ENCODE measurements at places on chromosomes 1 and 21.
A peak's percentile ranks its signal among the peaks of the same experiment; 100 is the strongest.

- no peak for DNase-seq
Observed at GRCh38 chr1:201713086-201713810, 115.7 kb upstream of the IPO9 start.

GRCh38 chr1:229091721-229092136, 179.2 kb upstream of the RAB4A start:
- no peak for DNase-seq

- DNase-seq = peak; percentile 74
Observed at GRCh38 chr1:31154632-31155215, 85.0 kb downstream of the NKAIN1 start.

- DNase-seq = peak; percentile 72
Observed at GRCh38 chr1:234730770-234731568, 121.0 kb upstream of the IRF2BP2 start.

DNA sequence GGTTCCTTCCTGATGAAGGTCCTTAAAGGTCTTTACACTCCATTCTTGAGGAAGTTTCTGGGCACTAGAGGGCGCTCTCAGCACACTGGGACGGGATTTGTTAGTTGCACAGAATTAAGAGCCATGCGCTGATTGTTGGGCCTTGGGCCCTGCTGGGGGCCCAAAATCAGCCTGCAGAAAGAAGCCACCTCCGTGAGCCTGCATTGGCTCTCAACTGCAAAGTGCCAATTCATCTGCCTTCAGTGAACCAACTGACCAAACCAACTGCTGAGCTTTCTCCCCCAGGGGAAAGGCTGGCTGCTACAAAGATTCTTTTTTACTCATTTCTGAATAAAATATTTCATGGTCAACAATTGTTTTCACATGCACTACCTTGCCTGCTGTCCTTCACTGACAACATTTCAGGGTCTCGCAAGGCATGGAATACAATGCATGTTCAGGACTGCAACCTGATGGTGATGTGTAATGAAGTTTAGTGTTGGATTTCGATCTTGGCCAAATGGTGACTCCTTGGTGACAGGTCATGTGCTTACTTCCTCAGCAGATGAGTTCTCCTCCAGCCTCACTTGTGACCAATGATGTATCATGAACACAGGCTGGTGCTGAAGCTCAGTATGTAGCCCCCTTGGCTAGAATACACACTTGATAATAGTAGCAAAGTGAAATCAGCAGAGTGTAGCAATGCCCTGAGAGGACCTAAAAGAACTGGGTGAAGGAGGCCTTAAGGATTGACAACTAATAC, 45.7 kb upstream of the PRDX6 start:
- peak; percentile 87 for DNase-seq

GRCh38 chr1:218429301-218429700, 84.2 kb downstream of the TGFB2 start:
- DNase-seq = no peak

GRCh38 chr1:203629507-203630082, 3.0 kb downstream of the ATP2B4 start:
- peak; percentile 57 for DNase-seq

DNA sequence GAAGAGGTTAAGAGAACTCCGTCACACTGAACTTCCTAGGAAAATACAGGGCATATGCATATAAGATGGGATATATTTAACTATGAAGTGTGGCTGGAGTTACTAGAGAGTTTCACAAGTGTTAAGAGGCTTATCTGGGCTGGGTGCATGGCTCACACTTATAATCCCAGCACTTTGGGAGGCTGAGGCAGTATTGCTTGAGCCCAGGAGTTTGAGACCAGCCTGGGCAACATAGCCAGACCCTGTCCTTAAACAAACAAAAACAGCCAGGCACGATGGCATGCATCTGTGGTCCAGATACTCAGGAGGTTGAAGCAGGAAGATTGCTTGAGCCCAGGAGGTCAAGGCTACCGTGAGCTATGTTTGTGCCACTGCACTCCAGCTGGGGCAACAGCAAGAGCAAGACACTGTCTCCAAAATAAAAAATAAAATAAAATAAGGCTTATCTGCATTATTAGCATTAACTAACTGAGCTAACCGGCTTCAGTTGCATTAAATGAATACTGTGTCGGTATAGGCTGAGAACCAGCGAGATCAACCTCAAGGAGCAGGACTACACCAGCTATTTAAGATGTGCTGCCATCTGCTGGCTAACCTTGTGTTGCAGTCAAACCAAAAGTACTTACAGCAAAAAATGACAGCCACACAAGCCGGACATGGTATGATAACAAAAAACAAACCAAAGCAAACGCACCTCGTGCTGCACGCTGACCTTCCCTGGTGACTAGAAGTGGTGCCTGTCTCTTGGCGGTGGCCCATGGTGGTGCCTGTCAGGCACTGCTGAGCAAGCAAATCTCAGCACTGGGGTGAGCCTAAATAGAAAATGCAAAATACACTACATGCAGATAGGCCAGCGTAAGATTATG, 19.7 kb upstream of the RBBP5 start:
- peak; percentile 85 for DNase-seq

DNA sequence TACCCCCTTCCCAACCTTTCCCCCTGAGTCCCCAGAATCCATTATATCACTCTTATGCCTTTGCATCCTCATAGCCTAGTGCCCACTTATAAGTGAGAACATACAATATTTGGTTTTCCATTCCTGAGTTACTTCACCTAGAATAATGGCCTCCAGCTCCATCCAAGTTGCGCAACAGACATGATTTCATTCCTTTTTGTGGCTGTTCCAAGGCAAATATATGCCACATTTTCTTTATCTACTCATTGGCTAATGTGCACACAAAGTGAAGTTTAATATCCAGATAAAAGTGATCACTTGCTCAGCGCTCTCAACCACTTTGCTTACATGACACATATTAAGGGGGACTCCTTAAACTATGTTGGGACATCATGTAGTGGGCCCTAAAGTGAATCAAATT, 72.4 kb upstream of the TIAM1 start:
- DNase-seq = no peak

GRCh38 chr1:54353959-54354358, 52.2 kb downstream of the SSBP3 start:
- DNase-seq = no peak

DNA sequence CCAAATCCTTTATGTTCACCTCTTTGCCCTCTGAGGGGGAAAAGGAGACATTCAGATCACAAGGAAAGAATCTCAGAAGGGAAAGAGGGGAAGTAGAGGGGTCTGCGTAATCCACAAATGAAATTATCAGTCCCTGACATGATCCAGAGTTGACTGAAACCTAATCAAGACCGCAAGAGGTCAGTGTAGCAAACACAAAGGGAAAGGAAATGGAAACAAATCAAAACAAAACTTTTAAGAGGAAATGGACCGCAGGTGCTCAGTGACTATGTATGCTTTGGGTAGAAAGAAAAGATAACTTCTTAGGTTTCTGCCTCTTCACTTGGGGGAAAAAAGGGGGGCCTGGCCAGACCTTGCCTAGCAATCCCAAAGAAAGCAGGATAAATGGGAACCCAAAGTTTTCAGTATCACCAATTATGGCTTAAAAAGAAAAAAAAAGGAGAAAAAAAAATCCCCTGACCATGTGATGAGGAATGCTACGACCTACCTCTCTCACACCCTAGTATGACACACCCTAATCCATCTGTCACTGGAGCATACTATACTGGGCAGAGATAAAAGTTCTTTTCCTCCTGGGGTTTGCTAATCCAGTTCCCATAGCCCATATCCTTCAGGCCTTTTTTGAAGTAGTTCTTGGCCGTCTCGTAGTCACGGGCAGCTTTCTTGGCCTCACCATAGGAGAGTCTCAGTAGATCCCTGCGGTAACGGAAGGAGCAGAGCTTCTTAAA, 16.9 kb downstream of the CHRNB2 start:
- peak; percentile 43 for DNase-seq

DNA sequence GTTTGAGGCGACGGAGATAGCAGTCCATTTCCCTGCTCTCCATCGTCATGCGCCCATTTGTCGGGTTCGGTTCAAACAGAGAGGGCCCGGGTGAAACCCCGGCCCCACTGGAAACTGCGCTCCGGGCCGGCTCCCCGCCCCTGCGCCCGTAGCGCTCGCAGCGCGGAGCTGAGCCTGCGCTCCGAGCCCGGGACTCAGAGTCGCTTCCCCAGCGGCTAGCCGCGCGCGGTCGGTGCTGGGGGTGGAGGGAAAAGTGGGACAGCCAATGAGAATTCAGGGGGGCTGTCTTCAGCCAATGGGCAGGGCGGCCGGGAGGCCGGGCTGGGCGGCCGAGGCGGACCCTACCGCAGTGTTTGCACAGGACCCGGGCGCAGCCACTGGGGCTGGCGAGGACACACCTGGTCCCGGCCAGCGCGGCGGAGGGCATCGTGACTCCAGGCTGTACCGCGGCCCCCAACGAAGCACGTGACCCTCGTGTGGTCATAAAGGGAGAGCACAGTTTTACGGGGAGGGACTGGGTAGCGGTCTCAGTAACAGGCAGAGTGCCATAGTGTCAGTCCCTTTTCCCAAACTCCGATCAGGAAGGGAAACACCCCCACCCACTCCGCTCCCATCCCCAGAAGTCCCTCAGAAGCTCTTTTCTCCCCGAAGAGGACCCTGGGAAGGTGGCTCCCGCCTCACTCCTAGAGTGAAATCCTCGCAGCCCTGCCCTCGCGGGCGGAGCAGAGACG, at the start of gene INKA2:
Gene INKA2 (minus strand): TSS at position 202 of the 731 bp plus-strand sequence. CDS start 153 bp downstream, at position 49.
- peak; percentile 89 for DNase-seq

- DNase-seq = no peak
Observed at GRCh38 chr21:27885296-27885711, 918.4 kb upstream of the ADAMTS5 start.

- DNase-seq = no peak
Observed at GRCh38 chr1:223269006-223269405, 95.0 kb downstream of the SUSD4 start.

DNA sequence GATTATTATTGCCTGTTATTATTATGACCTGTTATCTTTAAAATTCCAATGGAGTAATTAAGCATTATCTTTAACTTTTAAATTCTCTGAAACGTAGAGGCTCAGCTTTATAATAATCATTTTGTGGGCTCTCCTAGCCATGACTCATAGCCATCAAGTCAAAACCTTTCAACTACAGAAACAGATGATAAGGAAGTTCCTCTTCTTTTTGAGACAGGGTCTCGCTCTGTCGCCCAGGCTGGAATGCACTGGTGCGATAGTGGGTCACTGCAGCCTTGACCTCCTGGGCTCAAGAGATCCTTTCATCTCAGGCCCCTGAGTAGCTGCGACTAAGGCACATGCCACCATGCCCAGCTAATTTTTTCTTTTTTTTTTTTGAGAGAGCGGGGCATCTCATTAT, 43.5 kb downstream of the CHML start:
- peak; percentile 20 for DNase-seq

DNA sequence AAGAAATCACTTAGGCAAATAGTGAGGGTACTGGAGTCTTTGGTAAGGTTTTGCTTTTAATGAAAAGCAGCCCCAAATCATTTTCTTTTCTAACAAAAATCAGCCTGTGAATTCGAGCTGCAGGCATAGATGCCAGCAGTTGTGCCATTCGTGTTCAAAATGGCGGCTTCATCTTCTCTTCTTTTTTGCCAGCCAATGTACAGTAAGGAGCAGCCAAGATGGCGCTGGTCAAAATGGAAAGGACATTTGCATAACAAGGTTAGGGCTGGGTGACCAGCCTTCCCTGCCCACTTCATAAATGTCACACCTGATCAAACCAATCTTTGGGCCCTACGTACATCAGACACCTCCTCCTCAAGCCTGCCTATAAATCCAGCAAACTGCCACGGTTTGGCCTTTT, 100.2 kb upstream of the RGS1 start:
- no peak for DNase-seq

GRCh38 chr1:92483610-92484471, 2.9 kb downstream of the GFI1 start:
- DNase-seq = peak; percentile 53

GRCh38 chr1:153253693-153254092, 5.8 kb upstream of the LORICRIN start:
- no peak for DNase-seq

All from B cell (primary cell).